Common myeloid progenitor, CD34-positive (primary cell): ENCODE measurements at places on chromosomes 5 and 9.

- no peak for DNase-seq
Observed at GRCh38 chr5:141529002-141529401, 40.1 kb downstream of the PCDHGC5 start.

DNA sequence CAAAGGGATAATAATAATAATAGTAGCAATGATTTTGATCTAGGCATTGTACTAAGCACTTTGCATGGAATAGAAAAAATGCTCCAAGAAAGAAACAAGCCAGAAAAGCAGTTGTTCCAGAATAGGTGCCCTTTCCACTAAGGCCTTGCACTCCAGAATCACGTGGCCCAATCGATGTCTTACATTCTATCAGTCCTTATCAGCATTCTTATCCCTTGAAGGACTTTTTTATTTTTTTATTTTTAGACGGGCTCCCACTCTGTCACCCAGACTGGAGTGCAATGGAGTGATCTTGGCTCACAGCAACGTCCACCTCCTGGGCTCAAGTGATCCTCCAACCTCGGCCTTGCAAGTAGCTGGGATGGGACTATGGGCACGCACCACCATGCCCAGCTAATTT lies 36.5 kb downstream of the PDZD2 start:
- no peak for DNase-seq

DNA sequence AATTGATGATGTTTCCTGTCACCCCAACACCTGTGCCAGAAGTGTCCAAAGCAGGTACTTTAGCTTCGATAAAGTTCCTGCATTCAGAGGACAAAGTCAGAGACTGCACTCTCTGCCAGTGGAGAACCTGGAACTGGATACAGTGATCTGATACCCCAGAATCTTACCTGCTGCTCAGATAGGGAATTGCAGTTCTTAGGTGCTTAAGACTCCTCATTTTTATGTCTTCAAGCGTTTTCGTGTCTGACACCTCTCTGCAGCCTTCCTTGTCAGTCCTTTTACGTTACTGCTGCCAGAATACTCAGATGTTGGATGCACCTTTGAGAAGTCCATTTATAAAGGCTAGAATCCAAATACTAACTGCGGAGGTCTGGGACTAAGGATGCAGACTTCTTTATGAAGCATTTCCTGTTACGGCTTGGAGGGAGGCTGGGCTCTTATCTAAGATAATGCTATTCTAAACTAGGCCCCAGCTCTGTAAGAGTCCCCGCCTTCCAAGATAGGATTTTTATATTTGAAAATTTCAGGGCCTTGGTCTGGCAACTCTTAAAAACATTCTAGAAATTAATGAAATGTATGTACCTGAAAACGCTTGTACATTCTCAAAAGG lies 1.9 kb downstream of the ISOC1 start:
- peak; percentile 30 for DNase-seq

GRCh38 chr5:108432024-108432423 lies 50.1 kb upstream of the FBXL17 start:
- DNase-seq: no peak

- DNase-seq: no peak
Observed at GRCh38 chr9:93315118-93315517, 131.2 kb downstream of the WNK2 start.

DNA sequence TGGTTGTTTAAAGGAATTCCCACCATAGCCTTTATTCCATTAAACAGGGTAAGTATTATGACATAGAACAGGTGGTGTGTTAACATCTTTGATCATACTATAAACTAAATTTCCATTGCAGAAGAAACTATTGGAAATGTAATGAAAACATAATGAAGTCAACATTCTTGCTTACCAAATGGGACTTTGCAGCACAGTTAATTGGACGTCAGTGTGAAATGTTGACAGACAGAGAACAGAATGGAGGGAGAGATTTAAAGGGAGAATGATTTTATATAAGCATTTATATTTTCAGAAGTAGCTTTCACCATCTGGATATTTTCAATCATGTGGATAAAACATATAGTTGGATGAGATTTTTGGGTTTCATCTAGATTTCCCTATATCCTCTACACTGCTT lies 311.3 kb downstream of the TUSC1 start:
- no peak for DNase-seq

DNA sequence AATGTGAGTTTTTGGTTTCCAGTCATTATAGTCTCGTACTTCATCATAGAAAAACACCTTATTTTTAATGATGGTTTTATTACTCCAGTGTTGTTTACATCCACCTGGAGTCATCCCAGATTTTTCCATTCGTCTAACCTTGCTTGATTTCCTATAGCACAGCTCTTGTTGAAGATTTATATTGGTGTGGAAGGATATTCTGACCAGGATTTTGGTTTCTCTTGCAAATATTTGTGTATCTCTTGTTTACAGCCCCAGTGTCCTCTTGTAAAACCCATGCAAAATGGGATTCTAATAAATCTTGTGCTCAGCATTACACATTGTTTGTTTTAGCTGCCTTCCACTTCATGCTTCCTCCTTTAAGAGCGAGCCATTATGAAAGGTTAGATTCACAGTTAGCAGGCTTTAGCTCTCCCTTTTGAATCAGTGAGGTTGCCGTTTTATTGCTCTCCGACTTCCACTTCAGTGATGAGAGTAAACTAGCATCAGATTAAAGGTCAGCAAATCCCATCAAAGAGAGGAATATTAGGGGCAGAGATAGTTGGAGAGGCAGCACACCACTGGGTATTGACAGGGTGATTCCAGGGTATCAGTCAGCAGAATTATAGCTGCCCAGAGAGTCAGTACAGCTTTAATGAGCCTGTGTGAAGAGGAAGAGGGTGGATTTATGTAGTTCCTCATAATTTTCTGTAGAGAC lies 157.1 kb downstream of the PBX3 start:
- peak; percentile 72 for DNase-seq

- peak; percentile 61 for DNase-seq
Observed at GRCh38 chr5:88674356-88675167, 208.4 kb downstream of the MEF2C start.

GRCh38 chr9:73118286-73118685 lies 33.4 kb upstream of the ANXA1 start:
- no peak for DNase-seq

DNA sequence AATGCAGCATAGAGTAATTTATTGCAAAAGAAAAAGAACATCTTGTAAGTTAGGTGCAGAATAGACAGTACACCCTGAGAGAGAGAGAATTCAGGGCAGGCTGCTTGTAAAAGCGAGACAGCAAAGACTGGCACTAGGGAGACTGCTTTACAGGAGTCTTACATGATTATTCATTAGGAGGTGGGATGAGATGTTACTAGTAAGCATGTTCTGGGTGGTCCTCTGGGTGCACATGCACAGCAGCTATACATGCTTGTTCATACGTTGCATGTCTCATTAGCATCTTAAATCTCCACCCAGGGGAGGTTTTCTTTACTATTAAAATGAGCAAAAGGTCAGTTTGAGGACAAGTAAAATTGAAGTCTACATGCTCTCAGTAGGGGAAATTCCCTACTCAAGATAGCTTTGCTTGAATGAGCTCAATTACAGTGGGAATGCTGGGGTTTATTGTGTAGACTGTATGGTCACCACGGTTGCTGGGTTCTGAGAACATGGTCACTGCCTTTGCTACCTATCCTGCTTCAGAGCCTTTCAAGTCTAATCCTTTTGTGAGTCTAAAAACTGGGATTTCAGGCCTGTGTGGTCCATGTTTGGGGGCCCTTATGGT lies 60.6 kb downstream of the RGS7BP start:
- no peak for DNase-seq

GRCh38 chr5:14226992-14227391 lies 83.8 kb downstream of the TRIO start:
- DNase-seq: no peak

DNA sequence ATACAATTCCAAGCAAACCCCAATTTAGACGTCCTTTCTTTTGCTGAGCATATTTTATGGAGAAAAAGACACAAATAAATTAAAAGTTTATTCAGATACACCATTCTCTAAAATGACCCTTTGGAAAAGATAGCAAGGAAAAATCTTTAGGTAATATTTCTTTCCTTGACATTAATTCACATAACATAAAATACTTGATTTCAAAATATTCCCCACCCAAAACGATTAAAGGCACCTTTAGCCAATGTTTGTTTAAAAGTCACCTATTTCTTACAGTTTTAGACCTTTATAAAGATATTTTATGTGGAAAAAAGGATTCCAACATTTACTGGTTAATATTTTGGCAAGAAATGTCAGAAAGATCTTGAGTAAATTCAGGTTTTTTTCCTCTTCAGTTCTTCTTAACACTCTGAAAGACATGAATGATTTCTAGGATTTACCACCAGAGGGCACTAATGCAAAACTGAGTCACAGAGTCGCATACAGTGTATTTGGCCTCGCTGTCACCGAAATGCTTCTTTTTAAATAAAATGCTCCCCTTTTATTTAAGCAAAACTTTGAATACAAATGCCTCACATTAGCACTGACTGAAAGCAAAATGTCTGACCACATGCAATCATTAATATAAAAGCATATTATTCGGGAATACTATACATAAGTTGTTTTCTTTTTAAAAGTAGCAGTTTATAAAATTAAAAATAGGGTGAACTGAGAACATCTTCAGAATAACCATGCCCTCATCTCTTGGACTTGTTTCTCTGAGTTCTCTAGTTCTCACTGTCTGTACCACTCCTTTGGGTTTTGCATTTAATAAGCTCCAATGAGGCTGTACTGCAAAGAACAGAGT lies 122.5 kb downstream of the SLC1A3 start:
- peak; percentile 88 for DNase-seq

DNA sequence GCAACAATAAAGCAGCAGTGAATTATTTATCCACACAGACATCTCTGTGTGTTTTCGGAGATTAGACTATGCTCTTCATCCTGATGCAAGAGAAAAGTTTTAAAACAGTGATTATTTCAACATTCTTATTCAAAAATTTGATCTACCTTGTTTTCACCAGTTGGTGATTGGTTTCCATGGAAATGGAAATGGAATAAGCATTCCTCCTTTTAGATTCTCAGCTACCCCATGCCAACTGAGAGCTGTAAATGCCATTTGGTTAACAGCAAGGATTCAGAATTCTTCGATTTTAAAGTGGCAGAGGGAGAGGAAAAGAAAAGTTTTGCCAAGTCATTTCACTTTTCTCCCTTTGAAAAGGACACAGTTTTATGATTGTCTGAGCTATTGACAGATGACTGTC lies 154.7 kb downstream of the PCSK5 start:
- no peak for DNase-seq

DNA sequence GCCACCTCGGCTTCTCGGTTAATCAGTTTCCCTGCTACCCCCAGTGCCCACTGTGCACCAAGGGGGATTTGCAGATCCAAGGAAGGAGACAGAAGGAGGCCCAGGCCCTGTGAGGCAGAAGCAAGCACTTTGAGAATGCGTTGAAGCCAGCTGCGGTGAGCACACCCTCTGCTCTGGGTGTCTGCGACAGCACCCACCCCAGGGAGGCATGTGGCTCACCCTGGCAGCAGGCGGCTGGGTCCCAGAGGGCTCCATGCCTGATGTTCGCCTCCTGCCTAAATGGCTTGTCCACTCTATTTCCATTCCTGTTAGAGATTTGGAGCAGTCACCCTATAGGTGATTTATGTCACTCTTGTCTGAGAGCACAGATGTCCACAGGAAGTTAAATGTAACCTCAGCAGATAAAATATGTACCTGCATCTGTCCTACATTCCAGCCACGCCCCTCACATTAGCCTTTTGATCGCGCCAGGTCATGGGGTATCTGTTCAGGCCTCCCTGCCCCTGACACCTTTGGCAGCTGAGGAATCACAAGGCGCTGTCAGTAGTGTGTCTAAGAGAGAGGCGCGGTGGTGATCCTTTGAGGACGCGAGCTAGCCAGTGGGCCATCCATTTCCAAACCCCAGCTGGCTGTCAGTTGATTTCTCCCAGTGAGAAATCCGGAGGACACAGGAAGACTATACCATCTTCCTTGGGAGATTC lies 28.1 kb downstream of the PTGES2 start:
- DNase-seq: no peak

DNA sequence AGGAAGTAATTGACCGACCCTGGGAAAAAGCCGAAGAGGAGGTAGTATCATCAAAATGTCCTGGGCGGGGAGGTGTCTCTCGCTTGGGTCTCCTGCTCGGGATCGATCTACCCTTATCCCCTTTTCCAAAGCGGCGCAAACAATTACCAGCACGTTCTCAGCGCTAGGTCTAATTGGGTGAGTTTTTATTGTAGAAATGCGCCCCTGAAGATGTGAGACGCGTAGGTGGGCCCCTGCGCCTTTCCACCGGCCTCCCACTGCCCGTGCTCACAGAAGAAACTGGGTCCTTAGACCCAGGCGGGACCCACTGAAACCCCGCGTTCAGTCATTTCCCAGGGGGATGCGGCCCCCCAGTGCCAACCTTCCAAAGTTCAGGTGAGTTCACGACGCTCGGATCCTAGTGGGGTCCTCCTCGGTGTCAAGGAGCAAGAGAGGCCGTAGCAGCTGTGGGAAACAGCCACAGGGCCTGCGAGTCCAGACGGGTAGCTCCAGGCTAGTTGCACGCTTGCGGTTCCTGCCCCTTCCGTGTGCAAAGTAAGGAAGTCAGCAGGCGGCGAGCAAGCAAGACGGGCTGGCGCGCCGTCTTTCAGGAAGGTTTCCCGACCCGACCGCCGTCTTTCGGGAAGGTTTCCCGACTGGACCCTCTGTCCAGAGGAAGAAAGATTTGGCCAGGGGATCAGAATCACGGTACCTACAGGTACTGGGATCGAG lies 1.5 kb downstream of the SMIM32 start:
- DNase-seq: peak; percentile 17

DNA sequence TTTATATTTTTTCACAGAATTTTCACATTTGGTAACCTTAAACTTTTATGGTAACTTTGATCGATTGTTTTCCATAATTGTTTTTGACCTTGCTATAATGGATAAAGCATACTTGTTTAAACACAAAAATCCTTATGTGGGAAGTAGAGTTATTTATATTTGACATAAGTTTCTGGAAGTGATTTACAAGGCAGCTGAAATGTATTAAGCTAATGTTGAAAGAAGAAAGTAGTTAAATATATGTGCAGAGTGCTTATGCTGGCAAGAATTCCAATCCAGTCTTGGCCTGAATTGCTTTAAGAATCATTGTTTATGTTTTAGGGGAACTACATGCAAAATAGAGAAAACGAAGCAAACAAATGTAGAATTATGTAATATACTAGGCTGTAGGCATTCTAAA lies 763.6 kb downstream of the TAF11L14 start:
- no peak for DNase-seq

DNA sequence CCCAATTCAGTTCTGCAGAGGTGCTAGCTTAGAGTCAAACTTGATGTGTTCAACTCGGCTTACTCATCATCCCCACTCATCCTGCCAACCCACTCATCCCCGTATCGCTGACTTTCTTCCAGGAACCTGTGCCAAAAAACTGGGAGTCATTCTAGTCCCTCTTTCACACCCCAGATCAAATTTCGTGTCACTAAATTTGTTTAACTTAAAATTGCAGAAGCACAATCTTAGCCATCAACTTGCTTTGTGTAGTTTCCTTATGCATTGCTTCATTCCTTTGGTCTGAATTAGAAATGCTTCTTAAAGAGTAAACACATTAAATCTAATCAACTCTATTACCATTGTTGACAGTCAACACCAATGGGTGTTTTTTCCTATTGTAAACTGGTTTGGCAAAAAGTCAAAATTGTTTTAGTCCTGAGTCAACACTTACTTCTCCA lies 162.4 kb downstream of the TTC39B start:
- DNase-seq: no peak

- DNase-seq: peak; percentile 96
Observed at GRCh38 chr5:68215208-68215897, at the start of gene PIK3R1. Gene PIK3R1, plus strand, starts transcription at chr5:68215756. Its CDS starts 10,920 bp downstream, at chr5:68226676.
